Heart left ventricle (tissue), 16 donors: ENCODE measurements at places on chromosomes 1 and 21. TPM values are rescaled to one million over a fixed set of nuclear protein-coding genes. Genes with fewer than 3 reads are reported as not detected.

The ITLN2 gene
- not detected for total RNA-seq

DNA sequence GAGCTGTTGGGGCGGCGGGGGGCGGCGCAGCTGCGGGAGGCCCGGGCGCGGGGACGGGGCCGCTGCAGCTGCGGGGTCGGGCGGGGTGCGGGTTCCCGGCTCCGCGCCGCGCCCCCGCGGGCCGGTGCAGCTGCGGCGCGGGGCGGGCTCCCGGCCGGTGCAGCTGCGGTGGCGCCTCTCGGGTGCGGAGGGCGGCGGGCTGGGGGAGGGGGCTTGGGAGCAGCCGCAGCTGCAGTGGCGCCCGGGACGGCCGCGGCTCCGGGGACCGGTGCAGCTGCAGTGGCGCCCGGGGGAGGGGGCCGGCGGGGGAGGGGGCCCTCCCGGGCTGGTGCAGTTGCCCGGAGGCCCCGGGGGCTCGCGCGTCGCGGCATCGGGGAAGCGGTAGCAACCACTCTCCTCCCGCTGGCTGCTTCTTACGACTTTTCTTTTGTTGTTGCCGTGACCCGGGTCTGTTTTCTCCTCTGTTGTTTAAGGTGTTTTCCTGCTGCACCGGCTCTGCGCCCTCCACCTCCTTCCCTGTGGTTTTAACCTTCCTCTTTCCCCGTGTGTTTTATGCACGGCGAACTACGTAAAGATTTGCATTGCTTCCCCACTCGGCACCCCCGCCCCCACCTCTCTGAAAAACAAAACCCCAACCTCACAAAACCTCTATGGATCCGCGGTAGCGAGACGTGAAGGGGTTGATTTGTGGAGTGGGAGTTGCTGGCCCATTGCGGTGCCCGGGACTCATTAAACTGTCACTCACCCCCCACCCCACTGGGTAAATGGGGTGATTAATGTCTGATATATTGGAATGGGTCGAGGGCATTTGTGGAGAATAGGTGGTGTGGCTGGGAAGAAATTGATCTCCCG lies 1.7 kb upstream of the ZBTB18 start:
- H3K36me3 ChIP-seq = peaks cover 8% of the 10 kb centered on the region
- peak overlapping the region; percentile 60 for H3K4me3 ChIP-seq
- H3K27me3 ChIP-seq = no peaks in the 10 kb centered on the region
- peak overlapping the region; percentile 72 for H3K27ac ChIP-seq

DNA sequence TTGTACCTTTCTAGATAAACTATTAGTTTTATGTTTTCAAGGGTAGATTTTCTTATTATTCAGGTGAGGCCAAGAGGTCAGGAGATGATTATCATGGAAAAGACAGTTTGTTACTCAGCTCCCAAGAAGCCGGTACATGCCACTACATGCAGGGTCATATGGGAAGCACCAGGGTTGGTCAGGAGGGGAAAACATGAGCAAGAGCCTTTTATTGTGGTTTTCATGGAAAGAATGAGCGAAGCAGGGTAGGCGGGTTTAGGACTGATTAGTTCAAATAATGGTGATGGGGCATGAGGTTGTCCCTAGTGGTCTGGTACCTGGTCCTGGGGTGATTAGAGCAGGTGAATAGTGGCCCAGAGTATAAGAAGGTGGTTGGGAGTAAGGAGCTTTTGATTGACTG lies 189.9 kb downstream of the APP start:
- H3K27ac ChIP-seq = no peak overlapping the region
- no peaks in the 10 kb centered on the region for H3K36me3 ChIP-seq
- H3K4me1 ChIP-seq = peaks cover 13% of the 10 kb centered on the region

The RXRG gene
- total RNA-seq = 5.4 TPM

DNA sequence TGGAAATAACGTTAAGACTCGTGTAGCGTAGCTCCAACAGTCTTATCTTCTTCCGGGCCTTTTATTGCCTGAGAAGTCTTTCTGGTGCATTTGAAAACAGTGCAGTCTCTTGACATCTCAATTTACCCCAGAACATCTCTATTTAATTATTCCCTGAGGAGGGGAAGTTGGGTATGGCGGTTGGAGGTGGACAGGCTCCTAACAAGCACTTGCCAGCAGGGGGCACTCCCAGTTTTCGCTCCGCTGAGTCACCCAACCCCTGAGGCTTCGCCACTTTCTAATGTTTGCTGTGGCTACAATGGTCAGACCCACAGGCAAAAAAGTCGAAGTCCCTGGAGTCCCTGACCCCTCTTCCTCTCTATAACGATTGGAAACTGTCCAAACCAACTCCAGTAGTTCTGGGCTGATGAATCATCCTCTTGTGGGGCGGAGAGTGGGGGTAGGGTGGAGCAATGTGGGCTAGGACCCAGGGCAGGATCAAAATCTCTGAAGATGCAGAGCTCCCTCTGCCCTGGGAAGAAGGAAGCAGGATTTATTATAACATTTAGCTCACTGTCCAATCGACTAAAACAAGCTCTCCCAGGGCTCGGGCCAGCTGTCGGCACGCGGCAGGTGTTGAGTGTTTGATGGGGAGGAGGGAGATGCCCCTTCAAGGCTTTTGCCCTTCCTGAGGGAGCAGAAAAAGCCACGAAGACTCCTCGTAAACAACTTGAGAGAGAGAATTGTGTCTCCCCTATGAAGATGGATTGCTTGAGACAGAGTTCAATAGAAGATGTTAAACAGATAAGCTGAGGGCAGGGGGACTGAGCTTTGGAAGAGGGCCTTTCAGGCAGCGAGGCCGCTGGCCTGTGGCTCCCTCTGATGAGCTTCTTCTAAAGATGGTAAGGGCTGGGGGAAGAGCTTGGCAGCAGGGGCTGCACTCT lies 85.7 kb downstream of the BRINP2 start:
- H3K36me3 ChIP-seq = no peaks in the 10 kb centered on the region
- peaks cover 4% of the 10 kb centered on the region for H3K4me1 ChIP-seq
- no peak overlapping the region for H3K27ac ChIP-seq
- H3K27me3 ChIP-seq = peaks cover 8% of the 10 kb centered on the region

DNA sequence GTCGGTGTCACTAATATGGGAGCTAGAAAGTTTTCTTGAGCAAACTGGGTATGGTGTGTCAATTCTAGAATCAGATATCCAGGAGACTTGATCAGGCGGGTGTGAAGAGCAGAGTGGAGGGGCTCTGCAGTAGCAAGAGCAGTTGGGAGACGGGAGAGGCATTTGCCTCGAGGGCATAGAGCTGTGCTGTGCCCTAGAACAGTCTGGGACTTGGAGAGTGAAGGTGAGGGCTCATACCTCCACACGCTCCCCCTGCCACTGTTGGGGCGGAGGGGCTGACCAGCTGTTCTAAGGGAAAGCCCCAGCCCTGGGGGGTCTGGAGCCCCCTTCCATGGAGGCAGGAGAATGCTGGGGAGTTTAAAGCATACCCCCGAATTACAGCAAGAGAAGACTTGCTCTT lies 33.8 kb downstream of the SIM2 start:
- no peak overlapping the region for H3K4me3 ChIP-seq
- H3K27ac ChIP-seq = no peak overlapping the region
- H3K27me3 ChIP-seq = no peaks in the 10 kb centered on the region

- H3K36me3 ChIP-seq = no peaks in the 10 kb centered on the region
- no peaks in the 10 kb centered on the region for H3K27me3 ChIP-seq
- no peak overlapping the region for H3K4me3 ChIP-seq
- peaks cover 11% of the 10 kb centered on the region for H3K4me1 ChIP-seq
Observed at GRCh38 chr1:110643879-110644472, 30.8 kb downstream of the KCNA3 start.

The HCRTR1 gene
- total RNA-seq = not detected
